ENCODE measurements at places on chromosomes 6 and 20. TPM values are rescaled to one million over a fixed set of nuclear protein-coding genes. Genes with fewer than 3 reads are reported as not detected.

MOG gene
- polyA plus RNA-seq = not detected

CDKAL1 gene
- polyA plus RNA-seq = 13.2 TPM

- DNase-seq = no peak
These were observed 70.8 kb downstream of the PYGB start for GRCh38 chr20:25318471-25319240.

DNA sequence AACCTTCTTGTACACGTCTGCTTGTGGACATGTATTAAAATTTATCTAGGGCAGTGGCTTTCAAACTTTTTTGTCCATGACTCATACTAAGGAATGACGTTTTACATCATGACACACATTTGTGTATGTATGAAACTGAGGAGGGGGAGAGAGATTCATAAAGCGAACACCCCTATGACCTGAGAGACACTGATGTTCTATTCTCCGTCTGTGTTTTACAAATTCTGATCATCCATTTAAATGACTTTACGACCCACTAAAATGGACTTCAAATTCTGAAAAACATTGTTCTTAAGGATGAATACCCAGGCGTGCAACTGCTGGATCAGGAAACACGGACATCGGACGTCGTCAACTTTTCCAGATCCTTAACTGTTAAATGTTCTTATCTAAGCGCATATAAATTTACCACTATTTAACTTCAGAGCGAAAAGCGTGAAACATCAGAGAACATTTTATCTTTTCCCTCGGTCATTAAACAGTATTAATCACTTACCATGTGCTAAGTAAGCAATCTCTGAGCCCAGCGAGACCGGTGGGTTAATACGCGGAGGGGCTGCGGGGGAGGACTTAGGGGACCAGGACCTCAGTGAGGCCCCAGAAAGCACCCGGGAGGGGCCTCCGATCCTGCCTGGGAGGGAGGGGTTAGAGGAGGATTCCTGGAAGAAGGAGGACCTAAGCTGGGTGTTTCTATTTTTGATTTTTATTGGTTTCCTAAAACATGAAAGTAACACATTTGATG is 1.2 kb downstream of the PLAGL1 start:
- peak; percentile 58 for DNase-seq

DNA sequence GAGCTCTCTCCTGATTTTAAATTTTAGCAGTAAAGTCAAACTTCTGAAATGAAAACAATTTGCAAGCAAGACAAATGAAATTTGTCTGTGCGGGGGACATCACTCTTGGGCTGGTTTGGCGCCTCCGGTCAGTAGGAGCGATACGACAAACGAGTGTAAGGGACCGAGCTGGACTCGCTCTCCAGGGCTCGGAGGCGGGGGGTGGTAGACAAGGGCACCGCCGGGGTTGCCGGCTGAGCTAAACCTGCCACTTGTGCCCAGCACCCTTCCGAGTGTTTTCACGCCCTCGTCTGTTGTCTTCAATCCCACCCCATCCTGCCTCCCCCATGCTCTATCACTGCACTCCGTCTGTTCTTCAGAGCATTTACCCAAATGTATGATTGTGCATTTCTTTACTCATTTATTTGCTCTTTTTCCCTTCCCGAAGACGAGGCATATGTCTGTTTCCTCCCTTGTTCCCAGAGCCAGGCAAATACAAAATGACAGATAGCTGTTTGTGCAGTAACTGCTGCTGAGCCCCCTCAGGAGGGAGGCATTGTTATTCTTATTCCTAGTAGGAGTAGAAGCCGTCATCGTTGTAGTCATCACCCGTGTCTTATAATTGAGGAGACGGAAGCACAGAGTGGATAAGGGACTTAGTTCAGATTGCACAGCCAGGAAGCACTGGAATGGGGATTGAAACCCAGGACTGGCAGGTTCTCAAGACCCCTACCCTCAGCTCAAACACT is 62.8 kb upstream of the APCDD1L start:
- DNase-seq = no peak

DNA sequence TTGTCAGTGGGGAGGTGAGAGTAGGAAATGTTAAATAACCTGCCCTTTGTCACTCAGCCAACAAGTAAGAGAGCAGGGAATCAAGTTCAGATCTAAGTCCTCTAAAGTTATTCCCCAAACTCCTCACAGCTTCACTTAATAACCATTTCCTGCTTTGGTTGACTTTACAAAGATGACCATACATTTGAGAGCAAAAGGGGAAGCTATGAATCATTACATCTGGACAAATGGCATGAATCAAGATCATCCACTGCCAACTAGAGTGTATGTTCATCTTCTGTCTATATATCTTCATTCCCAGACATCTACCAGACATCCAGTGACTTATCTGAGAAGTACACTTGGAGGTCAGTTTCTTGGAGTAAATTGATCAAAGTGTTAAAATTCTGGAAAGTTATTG is 15.1 kb upstream of the HIVEP2 start:
- DNase-seq = no peak

GRCh38 chr6:156852858-156853216 is 75.7 kb downstream of the ARID1B start:
- DNase-seq = no peak

GRCh38 chr20:61026731-61027130 is 225.3 kb upstream of the CDH4 start:
- DNase-seq = no peak

DNA sequence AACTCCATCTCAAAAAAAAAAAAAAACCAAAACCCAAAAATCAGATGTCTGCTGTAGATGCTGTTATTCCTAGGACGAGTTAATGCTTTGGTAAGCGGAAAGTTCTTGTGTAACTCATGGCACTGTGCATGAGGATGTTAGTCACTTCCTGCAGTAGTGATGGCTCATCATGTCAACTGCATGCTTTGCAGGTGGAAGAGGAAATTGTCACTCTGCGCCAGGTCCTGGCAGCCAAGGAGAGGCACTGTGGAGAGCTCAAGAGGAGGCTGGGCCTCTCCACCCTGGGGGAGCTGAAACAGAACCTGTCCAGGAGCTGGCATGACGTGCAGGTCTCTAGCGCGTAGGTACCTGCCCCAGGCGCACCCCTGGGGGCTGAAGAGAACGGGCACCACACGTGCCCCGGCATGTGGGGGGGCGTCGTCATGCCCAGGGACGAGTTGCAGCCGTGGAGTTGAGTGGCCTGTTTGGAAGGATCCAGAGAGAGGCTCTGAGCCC is 8.5 kb downstream of the TPD52L2 start:
- DNase-seq = peak; percentile 45

GRCh38 chr6:106064756-106065155 is 21.4 kb upstream of the PRDM1 start:
- DNase-seq = no peak

GRCh38 chr6:133969285-133969920 is 16.4 kb downstream of the TBPL1 start:
- no peak for DNase-seq
